ENCODE measurements at places on chromosomes 1 and 21. TPM values are rescaled to one million over a fixed set of nuclear protein-coding genes. Genes with fewer than 3 reads are reported as not detected.

ANKRD34A gene
- total RNA-seq: 0.21 TPM

CHODL gene
- total RNA-seq: 0.52 TPM

PCP4L1 gene
- total RNA-seq: 1.4 TPM

PLA2G2C gene
- not detected for total RNA-seq

ECM1 gene
- total RNA-seq: 6.3 TPM

FCRL3 gene
- total RNA-seq: 0.49 TPM

MIXL1 gene
- total RNA-seq: not detected

CYP4A11 gene
- 0.57 TPM for total RNA-seq

RBM11 gene
- 0.69 TPM for total RNA-seq

REN gene
- total RNA-seq: 0.82 TPM

ZNF683 gene
- total RNA-seq: 0.47 TPM

DMRTA2 gene
- total RNA-seq: not detected

RNU1-4 gene
- total RNA-seq: 1,159 TPM

OR2T4 gene
- not detected for total RNA-seq

ATXN7L2 gene
- total RNA-seq: 2.3 TPM

FAM72B gene
- total RNA-seq: 6.5 TPM

OR2L2 gene
- not detected for total RNA-seq

MKNK1 gene
- total RNA-seq: 36.8 TPM

VWA1 gene
- 43.5 TPM for total RNA-seq

CGN gene
- total RNA-seq: 148 TPM

TTC22 gene
- 52.4 TPM for total RNA-seq

AIRE gene
- not detected for total RNA-seq

HNRNPCL4 gene
- not detected for total RNA-seq

ZNF648 gene
- total RNA-seq: 0.07 TPM

CA6 gene
- total RNA-seq: not detected

OR2L3 gene
- total RNA-seq: not detected

OR6N1 gene
- total RNA-seq: not detected

TCEANC2 gene
- 4.4 TPM for total RNA-seq

NRAS gene
- 40.6 TPM for total RNA-seq

OR2W3 gene
- total RNA-seq: 0.96 TPM

ERG gene
- total RNA-seq: 6.7 TPM

GREM2 gene
- total RNA-seq: 8.4 TPM

OR2T11 gene
- not detected for total RNA-seq

HNRNPCL1 gene
- not detected for total RNA-seq

ARHGAP29 gene
- 8.6 TPM for total RNA-seq

MR1 gene
- total RNA-seq: 3.0 TPM

NUF2 gene
- 6.8 TPM for total RNA-seq

SPRR4 gene
- total RNA-seq: not detected

SPRR1A gene
- not detected for total RNA-seq

SCAMP3 gene
- 41.5 TPM for total RNA-seq

TNFSF18 gene
- not detected for total RNA-seq

SLAMF7 gene
- 7.0 TPM for total RNA-seq

DIRAS3 gene
- 0.69 TPM for total RNA-seq

DMBX1 gene
- not detected for total RNA-seq

SLAMF1 gene
- 1.2 TPM for total RNA-seq

TCEA3 gene
- 133 TPM for total RNA-seq

TCHHL1 gene
- not detected for total RNA-seq

SELE gene
- total RNA-seq: 4.0 TPM

SH3BGR gene
- total RNA-seq: 5.1 TPM

PGLYRP4 gene
- not detected for total RNA-seq

CRNN gene
- total RNA-seq: not detected

S100B gene
- total RNA-seq: 8.2 TPM

Data from colonic mucosa (tissue), 4 donors.